GM19239 (cell line): ENCODE measurements at places on chromosomes 3 and 15.
A peak's percentile ranks its signal among the peaks of the same experiment; 100 is the strongest.

- peak; percentile 62 for DNase-seq
Measured at GRCh38 chr15:52291204-52291603, 4.4 kb downstream of the MYO5C start.

GRCh38 chr3:105304487-105304886, 62.2 kb upstream of the ALCAM start:
- DNase-seq = no peak

- no peak for DNase-seq
Measured at GRCh38 chr3:45135959-45136358, 10.2 kb downstream of the CDCP1 start.

DNA sequence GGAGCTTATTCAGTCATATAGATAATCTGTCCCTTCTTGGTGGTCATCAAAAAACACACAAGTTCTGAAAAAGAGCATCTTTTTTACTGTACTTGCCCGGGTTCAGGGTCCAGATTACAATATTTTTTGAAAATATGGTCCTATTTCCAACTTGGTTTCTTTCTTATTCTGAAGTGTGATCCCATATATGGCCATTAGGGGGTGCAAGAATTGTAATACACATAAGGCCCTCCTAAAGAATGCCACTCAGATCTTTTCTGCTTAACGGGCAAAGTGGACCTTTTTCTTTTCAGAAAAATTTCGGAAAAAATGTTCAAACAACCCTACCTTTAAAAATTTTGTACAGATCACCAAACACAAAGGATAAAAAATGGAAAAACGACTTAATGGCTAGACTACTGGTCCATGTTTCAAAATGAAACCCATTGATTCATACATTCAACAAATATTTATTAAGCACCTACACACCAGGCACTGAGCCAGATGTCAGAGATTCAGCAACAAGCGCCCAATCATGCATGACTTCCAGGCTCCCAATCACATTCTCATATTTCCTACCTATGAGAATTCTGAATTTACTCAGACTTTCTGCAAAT, 102.0 kb upstream of the MYRIP start:
- peak; percentile 23 for DNase-seq

- DNase-seq = no peak
Measured at GRCh38 chr3:194056731-194057415, 79.1 kb upstream of the HES1 start.
